Mammary epithelial cell (primary cell): ENCODE measurements at places on chromosomes 4 and X. TPM values are rescaled to one million over a fixed set of nuclear protein-coding genes. Genes with fewer than 3 reads are reported as not detected.
A peak's percentile ranks its signal among the peaks of the same experiment; 100 is the strongest.

DNA sequence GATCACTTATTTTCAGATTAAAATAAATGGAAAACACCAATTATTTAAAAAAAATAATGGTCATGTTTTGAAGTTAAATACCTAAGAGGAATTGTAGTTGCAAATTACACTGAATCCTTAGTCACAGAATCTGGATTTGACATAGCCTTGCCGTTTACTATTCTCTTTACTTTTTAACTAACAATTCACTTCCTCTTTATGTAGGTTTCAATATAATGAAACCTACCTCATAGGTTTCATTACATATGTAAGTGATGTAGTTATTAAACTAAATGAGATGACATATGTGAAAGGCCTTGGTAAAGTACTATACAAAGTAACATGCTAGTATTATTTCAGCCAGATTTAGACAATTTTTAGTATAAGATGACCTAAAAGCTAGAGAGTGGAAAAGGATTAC, 6.5 kb downstream of the SPP1 start:
- no peak for DNase-seq

GRCh38 chr4:86679441-86679840, 85.3 kb downstream of the PTPN13 start:
- DNase-seq: no peak

- DNase-seq: no peak
These were observed 104.6 kb upstream of the SRD5A3 start for GRCh38 chr4:55241461-55241860.

DNA sequence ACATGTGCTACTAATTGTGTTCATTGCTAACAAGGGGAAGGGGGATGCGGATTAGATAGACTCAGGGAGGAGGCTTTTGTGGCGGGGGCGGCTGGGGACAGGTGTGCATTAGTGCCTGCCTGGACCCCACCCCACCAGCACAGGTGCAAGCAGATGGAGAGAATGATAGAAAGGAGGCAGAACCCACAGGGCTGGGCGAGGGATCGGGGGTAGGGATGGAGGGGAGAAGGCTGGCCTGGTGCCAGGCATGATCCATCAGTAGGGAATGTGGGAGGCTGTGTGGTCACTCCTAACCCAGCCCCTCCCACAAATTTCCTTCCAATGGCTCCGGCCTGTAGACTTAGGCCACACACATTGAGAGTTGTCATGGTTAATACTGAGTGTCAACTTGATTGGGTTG, 30.5 kb upstream of the CRMP1 start:
- DNase-seq: no peak

- no peak for DNase-seq
These were observed 52.1 kb upstream of the RASGEF1B start for GRCh38 chr4:81523672-81524327.

DNA sequence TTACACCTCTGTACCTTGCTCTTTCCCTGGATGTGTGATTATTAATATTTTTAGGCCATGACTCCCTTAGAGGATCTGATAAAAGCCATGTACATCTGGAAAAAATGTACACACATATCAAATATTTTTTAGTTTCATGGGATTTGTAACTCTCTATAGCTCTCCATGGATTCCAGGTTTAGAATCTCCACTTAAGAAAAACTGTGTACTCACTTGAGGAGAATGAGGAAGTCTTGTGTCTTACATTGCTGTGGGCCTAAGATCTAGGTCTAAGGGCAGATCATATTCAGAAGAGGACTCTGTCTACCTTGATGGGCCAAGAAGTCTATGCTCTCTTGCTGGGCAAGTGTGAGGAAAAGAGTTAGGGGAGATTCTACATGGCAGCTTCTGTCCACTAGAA, 98.0 kb downstream of the RRAGB start:
- no peak for DNase-seq

GRCh38 chr4:174216799-174217272, 66.6 kb downstream of the FBXO8 start:
- no peak for DNase-seq

DNA sequence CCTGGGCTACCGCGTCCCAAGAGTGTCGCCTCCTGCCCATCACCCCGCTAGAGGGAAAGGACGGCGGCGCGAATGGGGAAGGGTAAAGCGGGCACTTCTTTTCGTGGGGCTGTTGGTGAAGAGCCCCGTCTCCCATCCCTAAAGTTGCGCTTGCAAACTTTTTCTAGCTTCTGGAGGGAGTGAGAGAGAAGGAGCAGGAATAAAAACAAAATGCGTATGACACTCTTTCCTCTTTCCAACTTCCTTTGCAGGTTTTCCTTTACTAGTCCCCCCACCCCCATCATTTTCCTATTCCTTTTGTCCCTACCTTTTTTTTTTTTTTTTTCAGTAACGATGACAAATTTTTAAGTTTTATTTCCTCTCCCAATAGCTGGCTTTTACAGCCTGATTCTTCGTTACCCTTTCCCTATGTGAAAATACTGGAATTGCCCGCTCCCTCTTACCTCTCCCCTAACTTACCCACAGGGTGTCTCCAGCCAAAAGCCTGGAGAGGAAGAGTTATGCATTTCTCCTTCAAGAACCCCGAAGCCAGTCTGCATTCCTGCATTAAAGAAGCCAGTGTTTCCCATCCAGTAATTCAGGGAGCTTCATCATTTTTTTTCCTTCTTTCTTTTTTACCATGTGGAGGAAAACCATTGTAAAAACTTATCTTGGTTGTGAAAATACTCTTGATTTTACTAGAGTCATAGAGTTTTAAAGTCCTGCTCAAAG, 613 bp upstream of the ARSJ start:
- peak; percentile 31 for DNase-seq

DNA sequence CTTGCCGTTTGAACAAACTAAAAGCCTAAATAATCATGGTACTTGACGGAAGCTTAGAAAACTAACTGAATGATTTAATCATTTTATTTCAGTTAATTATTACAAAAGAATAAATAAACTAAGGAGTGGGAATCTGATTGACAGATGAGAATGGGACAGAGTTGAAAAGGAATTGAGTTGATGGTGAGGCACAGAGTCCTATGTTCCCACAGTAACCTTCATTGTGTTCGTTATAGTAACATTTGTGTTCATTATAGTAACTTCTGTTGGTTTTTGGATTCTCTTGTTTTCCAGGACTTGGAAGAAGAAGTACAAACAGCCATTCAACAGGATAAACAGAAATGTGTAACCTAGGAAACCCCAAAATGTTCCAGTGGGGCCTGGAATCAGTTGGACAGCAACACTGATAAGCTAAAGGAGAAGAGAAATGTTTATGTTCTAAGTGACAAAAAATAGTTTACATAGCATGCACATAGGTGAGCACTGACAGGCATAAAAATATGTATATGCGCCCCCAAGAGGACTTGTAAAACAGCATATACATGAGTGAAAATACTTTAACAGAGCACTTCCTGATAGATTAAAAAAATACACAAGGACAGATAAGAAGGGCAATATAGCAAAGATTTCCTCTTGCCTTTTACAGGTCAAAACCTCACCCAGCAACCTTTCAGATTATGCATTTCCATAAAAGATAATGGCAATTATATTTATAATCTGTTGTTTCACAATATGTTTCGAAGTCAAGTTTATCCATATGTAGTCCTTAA, 218.6 kb upstream of the HTR2C start:
- DNase-seq: no peak

DNA sequence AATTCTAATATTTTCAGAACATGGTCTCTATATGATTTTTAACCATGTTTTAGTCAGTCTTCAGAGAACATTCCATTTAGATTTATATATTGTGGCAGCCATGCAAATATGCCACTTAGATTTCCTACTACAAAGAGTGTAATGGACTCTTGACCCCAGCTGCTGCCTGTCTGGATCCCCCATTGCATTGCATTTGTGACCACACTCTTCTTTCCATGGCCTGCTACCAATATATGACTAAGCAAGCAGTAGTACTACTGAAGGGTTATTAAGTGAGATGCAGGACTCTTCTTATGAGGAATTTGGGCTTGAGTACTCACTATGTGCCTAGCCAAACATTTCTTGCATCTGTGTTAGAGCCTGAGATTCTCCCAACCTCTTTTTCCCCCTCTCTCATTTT, 306.8 kb downstream of the PDHA2 start:
- no peak for DNase-seq

GRCh38 chrX:38768079-38768478, 33.2 kb upstream of the MID1IP1 start:
- peak; percentile 6 for DNase-seq

DNA sequence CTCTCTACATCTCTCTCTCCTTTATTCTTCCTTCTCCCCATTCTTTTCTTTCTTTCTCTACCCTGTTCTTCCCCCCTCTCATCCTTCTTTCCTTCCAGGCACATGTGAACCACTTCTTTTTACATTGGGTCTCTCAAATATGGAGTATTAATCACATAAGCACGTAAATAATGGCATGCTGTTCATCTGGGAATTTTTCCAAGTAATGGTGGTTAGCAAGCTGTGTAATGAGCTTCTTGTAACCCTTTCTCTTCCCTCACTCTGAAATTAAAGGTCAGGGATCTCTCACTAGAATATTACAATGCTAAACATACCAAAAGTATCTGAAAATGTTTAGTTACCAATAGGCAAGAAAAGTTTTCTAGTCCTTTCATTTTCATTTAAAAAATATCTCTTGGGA, 239.9 kb upstream of the TEX13A start:
- DNase-seq: peak; percentile 67

DNA sequence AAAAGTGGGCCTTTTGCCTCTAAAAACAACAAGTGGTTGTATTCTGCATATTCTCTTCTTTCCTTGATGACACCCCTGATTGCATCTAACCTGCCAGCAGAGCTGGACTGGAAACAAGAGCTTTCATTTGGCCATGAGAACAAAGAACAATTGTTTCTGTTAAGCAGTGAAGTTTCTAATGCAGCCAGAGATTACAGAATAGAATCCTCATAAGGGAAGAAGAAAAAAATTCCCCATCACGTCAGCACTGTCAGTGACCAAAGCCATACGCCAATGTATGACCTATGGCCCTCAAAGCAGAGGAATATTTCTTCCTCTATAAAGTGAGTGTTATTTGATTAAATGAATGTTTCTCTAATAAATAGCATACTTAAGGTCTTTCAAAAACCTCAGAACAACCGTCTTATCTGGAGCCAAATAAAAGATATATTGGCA, 529.1 kb upstream of the INTU start:
- no peak for DNase-seq

DNA sequence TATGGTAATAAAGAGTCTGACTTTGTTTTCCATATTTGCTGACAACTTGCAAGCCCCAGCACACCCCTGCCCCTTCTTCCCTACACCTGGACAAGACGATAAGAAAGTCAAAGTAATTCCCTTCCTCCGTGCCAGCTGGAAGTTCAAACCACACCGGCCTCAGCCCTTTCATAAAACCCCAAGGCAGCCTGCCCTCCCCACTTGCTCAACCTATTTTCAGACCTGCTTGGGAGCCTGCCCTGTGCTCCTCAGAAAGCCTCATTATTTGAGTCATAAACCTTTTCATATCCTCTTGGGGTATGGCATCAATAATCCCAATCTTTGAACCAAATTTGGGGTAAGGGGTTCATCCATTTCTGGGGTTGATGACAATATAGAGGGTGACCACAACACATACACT, 29.5 kb downstream of the NIPAL1 start:
- no peak for DNase-seq

DNA sequence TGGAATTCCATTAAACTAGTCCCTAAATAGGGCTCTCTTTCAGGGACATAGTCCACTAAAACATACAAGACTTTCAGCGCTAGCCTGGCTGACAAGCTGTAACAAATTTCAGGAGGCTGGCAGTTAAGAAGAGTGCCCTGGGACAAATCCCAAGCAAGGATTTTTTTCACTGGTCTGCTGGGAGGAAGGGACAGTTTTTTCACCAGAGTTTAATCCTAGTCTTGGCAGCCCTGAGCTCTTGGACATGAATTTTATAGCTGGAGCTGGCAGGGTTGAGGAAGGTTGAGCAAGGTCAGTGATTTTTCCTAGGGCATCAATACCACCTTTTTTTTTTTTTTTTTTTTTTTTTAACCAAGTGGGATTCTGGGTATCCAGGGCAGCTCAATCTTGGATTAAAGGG, 184.4 kb downstream of the SH2D1A start:
- DNase-seq: no peak

GRCh38 chrX:100745806-100746537, 14.1 kb upstream of the SYTL4 start:
- DNase-seq: no peak

DNA sequence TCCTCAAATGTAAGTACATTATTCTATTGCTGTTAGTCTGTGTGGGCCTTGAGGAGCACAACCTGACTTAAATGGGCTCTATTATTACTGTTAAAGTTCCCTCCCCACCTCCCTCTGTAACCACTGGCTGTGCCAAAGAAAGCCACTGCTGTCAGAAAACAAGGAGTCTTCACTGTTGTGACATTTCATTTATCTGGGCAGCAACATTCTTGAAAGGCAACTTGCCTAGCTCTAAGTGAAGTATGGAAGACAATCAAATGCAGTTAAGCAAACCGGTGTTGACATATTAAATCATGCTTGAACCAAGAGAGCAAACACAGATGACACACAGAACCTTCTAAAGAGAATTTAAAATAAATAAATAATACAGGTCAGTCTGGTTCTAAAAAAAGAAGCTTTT, 81.0 kb downstream of the EPHA5 start:
- no peak for DNase-seq

DNA sequence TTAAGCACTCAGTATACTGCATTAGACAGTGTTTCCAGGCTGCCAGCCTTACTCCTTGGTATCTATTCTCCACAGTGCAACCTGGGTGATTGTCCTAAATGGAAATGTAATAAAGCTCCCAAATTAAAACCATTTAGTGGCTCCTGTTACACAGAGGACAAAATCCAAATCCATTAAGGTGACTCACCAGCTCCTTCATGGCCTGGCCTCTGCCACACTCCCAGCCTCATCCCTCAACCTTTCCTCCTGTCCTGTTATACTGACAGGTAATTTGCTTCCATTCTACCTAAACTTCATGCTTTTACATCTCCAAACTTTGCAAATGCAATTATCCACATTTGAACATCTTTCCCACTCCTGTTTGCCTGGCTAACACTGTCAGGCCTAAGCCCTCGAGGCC, 140.3 kb downstream of the INPP4B start:
- DNase-seq: no peak

- DNase-seq: no peak
These were observed 24.3 kb downstream of the CPZ start for GRCh38 chr4:8616831-8617230.

INTS12 gene
- total RNA-seq: 22.2 TPM

LANCL3 gene
- 1.2 TPM for total RNA-seq

LGI2 gene
- not detected for total RNA-seq

SRPK3 gene
- 0.33 TPM for total RNA-seq

UGT2B11 gene
- not detected in 2 replicates for total RNA-seq

PCSK1N gene
- total RNA-seq: 16.5 TPM

MTMR8 gene
- 2.3 TPM for total RNA-seq

FMR1NB gene
- not detected in 2 replicates for total RNA-seq

RLIM gene
- 50.3 TPM for total RNA-seq

TMPRSS11E gene
- 3.2 TPM for total RNA-seq

NEUROG2 gene
- not detected in 2 replicates for total RNA-seq

PGAM4 gene
- not detected in 2 replicates for total RNA-seq

ADRA2C gene
- total RNA-seq: 0.50 TPM

ASB12 gene
- not detected for total RNA-seq

TRPC5OS gene
- not detected in 2 replicates for total RNA-seq

TGIF2LX gene
- not detected in 2 replicates for total RNA-seq
